Hypothalamus (tissue), 51 donors: ENCODE measurements at places on chromosomes 1 and 21.

DNA sequence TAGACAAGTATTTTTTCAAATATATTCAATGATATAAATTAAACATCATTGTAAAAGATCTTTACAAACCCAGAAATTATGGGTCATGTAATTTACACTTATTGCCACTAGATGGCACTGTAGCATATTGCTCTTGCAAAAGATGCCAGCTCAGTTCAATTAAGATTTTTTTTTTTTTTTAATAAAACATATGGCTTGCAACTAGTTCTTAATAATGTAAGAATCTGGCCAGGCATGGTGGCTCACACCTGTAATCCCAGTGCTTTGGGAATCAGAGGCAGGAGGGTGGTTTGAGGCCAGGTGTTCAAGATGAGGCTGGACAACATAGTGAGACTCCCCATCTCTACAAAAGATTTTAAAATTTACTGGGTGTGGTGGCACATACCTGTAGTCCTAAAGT is 49.4 kb upstream of the DESI2 start:
- no peak for DNase-seq

DNA sequence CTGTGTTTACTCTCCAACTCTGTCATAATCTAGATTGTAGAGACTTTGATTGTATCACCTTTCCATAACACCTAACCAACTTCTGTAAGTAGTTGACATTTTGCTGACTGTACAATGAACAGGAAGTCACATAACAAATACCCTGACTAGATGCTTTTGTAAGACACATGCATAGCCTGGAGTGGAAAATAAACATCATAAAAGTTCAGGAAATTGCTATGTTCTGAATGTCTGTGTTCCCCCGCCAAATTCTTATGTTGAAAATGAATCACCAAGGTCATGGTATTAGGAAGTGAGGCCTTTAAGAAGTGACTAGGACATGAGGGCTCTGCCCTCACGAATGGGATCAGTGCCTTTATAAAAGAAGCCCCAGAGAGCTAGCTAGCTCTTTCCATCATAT is 40.4 kb upstream of the ZSWIM5 start:
- no peak for DNase-seq

DNA sequence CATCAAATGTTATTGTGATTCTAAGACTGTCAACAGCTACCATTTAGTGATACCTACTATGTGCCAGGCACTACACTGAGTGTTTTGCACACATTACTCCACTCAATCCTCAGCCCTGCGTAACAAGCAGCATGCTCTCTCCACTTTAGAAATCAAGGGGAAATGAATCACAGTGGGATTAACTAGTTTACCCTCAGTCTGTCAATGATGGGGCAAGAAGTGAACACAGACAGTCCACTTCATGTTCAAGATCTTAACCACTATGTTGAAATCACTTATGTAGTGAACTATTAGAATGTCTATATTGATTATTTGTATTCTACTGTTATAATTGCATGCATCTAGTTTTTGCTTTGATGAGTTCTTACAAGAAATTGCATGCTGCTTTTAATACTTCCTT is 165.3 kb downstream of the LTN1 start:
- DNase-seq, result no peak

GRCh38 chr1:186042230-186042629 is 308.0 kb downstream of the HMCN1 start:
- no peak for DNase-seq

GRCh38 chr1:3599816-3600215 is 11.5 kb downstream of the MEGF6 start:
- no peak for DNase-seq

DNA sequence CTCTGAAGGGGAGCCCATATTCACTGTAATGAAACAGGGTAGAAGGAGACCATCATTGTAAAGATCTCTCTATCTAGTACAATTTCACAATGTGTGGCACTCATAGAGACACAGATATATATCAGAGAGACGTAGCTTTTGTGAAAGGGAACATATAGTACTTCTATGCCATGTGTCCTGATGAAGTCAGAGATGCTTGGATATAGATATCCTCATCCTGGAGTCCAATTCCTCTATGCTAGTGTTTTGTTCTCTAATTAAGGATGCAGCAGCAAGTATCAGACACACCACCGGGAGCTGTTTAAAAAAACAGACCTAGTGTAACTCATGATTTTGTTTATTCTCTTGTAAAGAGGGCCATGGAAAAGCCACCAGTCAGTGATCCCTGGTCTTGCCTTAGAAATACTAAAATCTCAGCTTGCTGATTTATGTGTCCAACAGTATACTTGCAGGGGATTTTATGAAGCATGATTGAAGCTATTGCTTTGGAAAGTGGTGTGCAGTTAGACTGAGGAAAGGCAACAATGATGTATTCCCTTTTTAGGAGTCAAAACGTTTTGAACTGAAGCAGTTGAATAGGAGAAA is 2.5 kb downstream of the NCAM2 start:
- DNase-seq, result no peak

GRCh38 chr1:10245674-10246073 is 35.3 kb downstream of the KIF1B start:
- DNase-seq, result no peak

GRCh38 chr1:15038232-15039016 is 115.1 kb upstream of the TMEM51 start:
- no peak for DNase-seq

- no peak for DNase-seq
Measured at GRCh38 chr1:69947837-69948236, 257.5 kb downstream of the LRRC40 start.

DNA sequence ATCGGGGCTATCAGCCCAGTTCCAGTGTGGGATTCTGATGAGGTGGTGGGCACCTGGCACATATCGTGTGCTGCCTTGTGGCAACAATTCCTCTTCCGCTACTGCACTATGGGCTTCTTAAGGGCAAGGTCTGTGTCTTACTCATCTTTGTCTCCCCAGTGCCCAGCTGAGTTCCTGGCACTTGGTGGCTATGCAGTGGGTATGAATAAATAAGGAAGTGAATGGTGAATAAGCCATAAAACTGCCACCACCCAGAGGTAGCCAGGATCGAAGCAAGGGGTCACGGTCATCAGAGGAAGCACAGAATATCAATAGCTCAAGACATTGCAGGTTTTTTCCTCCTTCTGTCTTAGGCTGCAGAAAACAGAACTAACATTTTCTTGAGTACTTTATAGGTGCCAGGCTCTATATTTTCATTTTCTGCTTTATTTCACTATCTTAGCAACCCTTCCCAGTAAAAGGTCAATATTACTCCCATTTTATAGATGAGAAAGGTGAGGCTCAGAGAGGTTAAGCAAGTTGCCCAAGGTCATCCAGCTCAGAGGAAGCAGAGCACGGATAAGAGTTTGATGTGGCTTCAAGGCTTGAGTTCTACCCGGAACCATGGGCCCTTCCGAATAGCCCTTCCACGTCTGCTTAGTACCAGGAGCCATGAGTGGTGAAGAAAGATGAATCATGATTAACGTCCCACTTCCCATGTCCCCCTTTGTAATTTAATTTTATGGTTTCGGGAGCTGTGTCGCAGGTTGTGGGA is 10.2 kb downstream of the C1orf94 start:
- no peak for DNase-seq
